Activated CD4-positive, alpha-beta T cell treated with anti-CD3 and anti-CD28 coated beads, Interleukin-2, amount 50 U/mL, for 4 hours (primary cell): ENCODE measurements at places on chromosomes 7 and 10.

DNA sequence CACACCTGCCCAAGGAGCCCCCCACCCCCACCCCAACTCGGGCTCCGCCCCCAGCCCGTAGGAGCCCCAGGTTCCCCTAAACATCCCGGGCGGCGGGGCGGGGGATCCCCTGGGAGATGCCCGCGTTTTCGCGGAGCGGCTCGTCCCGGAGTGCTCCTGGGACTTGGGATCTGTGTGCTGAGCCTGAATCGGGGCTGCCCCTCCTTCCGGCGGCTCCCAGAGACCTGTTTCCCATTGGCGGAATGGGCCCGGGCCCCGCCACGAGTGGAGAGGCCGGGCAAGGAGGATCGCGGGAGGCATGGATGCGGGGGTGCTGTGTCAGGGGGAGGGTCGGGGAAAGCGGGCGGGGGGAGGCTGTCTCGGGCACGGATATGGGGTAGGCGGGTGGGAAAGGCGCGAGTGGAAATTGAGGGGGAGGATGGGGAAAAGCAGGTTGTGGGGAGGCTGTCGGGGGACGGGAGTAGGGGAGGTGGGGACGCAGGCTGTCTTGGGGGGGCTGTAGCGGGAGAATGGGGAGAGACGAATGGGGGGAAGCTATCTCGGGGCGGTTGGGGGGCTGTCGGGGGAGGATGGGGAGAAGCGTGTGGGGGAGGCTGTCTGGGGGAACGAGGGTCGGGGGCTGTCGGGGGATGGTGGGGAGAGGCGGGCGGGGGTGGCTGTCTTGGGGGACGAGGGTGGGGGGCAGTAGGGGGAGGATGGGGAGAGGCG lies 572 bp upstream of the BHLHA15 start:
- DNase-seq, result no peak

GRCh38 chr7:17140406-17140805 lies 158.0 kb upstream of the AHR start:
- no peak for DNase-seq

DNA sequence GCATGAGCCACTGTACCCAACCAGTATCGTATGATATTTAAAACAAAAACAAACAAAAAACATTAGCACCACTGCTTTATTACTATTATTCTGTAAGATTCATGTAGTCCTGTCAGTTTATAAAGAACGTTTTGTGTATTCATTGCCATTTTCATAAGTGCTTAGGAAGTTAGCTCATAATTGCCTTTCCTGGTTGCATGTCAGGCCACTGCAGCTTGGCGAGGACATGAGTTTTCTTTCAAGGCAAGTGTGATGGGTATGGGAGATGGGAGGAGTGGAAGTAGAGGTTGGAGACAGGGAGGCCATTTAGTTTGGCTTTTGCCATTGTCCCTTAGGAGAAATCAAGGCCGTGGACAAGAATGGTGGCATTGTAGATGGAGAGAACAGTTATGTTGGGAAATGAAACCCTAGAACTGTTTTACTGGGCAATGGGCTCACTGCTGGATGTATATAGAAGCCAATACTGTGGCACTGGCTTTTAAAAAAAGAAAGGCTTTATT lies 48.9 kb downstream of the TYW1 start:
- no peak for DNase-seq

DNA sequence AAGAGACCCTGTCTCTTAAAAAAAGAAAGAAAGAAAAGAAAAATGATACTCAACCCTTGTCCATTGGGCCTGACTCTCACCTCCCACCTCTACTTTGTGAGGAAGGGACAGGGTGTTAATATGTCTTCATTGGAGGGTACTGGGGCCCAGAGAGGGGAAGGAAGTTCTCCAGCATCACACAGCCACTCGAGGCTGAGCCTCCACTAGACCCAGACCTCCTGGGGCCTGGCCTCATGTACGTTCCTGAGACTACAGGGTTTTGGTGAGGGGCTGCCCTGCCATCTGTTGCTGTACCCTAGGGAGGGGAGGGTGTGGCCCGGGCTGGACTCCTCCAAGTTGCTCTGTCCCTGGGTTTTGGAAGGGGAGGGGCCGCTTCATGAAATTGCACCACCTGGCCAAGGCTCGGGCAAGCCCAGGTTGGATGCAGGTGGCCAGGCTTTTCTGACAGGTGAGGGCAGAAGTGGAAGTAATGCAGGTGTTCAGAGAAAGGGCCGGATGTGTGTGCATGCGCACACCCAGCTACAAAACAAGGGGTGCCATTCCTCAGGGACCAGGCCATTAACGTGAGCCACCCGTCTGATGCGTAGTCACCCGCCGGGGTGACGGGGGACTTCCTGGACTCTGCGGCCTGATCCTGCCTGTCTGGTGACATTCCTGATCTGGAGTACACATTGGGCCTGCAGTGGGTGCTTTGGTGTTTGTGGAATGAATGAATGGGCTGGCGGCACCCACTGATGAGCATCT lies 21.7 kb downstream of the GTF2IRD1 start:
- no peak for DNase-seq

DNA sequence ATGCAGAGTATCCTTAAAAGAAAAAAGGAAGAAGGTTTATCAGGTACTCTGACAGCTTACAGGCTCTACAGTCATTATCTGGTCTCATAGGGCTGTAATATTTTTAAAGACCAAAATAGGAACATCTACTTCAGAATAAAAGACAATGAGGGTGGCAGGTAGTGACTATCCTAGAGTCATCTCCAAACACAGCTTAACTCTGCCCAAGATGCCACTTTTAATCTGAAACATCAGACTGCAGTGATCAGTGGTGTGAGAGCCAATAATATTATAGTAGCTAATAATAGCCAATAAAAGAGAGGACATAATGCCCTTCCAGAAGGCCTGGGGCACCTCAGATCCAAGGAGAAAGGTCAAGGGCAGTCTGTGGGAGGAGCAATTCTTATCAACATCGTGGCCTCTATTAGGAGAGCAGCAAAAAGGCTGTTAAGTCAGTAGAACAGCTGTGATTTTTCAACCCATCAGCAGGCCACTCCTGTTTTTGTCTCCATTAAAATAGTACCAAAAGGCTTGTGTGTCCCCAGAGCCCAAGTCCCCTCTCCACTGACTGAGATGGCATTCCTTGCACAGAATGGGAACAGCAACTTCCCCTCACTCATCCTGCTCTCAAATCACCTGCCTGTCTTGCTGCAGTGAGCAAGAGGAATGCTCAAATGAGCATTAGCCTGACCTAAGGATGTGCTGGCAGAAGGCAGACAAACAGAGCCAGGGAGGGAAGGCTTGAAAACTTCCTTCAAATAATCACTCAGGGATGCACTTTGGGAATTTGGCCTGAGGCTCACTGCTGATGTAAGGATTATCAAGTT lies 20.7 kb upstream of the SPOCK2 start:
- no peak for DNase-seq

GRCh38 chr7:48781752-48782151 lies 142.6 kb upstream of the CDC14C start:
- DNase-seq, result no peak

GRCh38 chr7:22579961-22580360 lies 80.0 kb upstream of the STEAP1B start:
- no peak for DNase-seq

- DNase-seq, result no peak
Measured at GRCh38 chr7:31948029-31948428, 122.2 kb downstream of the PDE1C start.

GRCh38 chr10:125159932-125160855 lies at the start of gene CTBP2:
Gene CTBP2 (minus strand): TSS chr10:125160563.
- DNase-seq, result no peak

DNA sequence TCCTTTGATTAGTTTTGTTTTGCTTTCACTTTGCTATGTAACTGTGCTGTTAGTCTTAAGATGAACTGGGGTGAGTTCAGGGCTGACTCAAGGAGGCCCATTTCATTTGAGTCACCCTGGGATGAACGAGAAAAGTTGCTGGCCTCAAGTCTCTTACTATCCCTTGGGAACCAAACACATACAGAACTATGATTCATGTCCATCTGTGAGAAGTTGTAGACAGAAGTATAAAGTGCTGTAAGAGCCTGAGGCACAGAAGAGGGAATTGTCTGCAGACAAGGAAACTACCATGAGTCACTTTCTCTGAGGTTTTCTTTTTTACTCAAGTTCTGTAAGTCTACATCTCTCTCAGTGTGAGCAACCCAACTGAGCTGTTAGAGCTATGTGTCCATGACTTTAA lies 179.8 kb upstream of the CSTF2T start:
- DNase-seq, result no peak

GRCh38 chr10:71426058-71426605 lies 29.4 kb downstream of the CDH23 start:
- no peak for DNase-seq

GRCh38 chr7:63080831-63081230 lies 917.8 kb upstream of the ZNF722 start:
- DNase-seq, result no peak

GRCh38 chr7:155795401-155795800 lies 16.9 kb downstream of the SHH start:
- no peak for DNase-seq

DNA sequence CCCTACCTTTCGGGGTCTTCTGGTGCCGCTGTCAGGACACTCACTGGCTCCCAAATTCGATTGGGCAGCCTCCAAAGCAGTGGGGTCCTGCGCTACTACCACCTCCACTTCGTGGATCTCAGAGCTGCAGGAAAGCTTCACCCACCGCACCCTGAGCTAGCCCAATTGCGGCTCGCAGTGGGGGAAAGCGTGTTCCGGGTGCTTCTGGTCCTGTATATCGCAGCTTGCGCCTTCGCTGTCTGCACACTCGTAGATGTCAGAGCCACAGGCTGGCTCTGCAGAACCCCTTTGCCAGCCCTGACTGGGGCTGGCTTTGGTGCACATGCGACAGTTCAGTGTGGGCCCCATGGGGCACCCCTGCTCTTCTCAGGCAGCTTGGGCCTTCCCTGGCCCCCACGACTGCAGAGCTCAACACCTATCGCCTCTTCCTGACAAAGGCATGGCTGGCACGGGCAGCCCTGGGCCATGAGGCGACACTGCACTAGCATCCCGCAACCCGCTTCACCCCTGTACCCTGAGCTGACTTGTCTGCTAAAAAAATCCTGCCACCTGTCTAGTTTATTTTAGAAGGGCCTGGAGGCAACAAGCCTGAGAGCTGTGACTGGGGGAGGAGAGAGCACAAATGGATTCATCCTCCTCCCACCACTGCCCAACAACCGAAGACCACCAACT lies 78.7 kb upstream of the ABI1 start:
- DNase-seq, result no peak

GRCh38 chr7:117210908-117211307 lies 112.0 kb downstream of the WNT2 start:
- no peak for DNase-seq
